ENCODE measurements at places on chromosomes 1 and 21.

DNA sequence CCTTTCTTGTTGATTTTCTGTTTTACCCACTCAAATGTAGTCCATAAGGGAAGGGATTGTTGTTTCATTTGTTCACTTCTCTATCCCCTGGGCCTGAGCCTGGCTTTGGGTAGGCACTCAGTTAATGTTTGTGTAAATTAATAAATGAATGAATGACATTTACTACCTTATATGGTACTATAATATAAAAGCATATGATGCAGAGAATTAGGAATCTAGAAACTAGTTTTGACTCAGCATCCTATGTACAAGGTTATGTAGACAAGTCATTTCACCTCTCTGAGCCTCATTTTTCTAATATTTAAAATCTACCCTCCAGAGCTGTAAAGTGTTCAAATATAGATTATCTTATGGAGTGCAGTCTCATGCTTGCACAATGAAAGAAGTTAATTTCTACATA, 68.9 kb upstream of the S1PR1 start:
- DNase-seq: no peak

DNA sequence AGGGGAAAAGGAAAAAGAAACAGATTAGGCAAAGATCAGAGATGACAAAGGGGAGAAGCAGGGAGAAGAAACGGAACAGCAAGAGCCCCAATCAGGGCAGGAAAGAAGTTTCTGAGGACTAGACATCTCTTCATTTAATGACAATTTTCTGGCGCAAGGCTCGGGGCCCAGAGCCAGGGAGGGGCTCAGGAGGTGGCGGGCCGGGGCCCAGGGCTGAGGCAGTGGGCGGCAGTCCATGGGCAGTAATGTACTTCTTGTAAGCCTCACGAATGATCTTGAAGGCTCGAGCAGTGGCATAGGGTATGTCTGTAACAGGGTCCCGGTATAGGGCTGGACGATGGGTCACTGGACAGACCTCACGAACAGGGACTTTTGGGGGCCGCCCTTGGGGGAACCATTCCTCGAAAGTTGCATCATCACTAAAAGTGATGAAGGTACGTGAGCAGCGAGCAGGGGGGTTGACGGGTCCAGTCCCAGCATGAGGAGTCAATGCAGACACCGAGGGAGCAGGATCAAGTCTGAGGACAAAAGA, 799 bp upstream of the TMOD4 start:
- no peak for DNase-seq

DNA sequence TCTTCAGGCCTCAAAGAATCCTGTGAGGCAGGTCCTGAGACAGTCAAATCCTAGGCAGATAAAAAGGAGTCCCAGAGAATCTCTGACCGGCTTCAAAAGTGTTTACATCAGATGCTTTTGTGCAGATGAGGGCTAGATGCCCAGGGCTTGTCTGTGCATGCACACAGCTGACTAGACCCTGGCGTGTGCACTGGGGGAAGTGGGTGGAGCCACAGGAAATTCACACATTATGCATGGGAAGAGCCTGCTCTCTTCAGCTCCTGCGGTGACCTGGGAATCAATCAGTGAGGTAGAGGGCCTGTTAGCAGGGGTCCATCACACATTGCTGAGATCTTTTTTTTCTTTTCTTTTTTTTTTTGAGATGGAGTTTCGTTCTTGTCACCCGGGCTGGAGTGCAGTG, 36.6 kb upstream of the NHLH2 start:
- DNase-seq: peak; percentile 66

DNA sequence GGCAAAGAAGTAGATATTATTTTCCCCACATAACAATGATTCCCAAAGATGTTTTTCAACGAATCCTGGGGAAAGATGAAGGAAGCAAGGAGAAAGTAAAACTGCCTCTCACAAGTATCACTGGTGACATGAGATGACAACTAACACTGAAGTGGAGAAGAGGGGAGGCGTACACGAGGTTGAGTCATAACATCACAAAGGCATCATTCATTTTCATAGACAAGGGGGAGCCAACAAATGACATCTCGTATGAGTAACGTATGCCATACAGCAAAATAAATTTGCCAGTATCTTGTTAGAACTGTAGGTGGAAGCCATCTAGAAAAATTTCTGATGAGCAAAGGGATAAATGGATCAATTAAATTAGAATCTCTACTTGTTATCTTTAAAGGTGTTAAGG, 56.6 kb downstream of the ATP1B1 start:
- DNase-seq: no peak

- DNase-seq: no peak
These were observed 4.7 kb upstream of the NDUFS5 start for GRCh38 chr1:39021426-39021825.

DNA sequence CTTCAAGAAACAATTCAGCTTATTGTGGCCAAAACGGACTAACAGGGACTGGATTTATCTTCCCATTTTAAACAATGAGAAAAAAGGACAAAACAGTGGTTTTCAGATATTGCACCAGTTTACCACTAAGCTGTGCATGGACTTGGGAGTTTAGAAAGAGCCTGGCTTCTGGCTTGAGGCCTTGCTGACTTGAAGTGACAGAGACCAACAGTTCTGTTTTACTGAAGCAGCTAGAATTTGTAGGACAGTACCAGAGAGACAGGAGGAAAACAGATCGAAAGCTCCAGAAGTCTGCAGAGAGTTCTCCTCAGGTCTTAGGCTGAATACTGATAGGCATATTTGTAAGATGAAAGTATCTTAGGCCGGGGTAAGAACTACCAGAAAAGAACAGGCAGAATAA, 20.5 kb downstream of the FCRL4 start:
- DNase-seq: no peak

DNA sequence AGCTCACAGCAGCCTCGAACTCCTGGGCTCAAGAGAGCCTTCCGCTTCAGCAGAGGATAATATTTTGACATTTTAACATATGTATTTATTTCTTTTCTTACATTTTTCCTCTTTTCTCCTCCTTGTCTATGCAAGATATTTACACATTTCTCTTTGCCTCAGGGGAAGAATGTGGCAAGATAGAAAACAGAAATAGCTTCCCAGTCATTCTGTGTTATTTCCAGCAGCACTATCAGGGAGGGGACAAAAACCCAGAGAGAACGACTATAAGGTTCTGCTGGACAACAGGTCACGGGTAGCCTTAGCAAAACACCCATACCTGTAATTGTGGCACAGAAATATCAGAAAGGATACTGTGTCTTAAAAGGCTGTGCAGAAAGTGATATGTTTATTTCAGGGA, 7.9 kb downstream of the CD1D start:
- no peak for DNase-seq

All from NCI-H345 (cell line).